ENCODE measurements at places on chromosomes 2 and 18.

GRCh38 chr18:13372531-13372951 lies 154.0 kb downstream of the LDLRAD4 start:
- no peak for DNase-seq

GRCh38 chr2:238104226-238104690 lies 4.1 kb downstream of the ESPNL start:
- DNase-seq = no peak

GRCh38 chr2:29632018-29632417 lies 289.4 kb downstream of the ALK start:
- DNase-seq = no peak

- DNase-seq = no peak
Measured at GRCh38 chr2:181169503-181169902, 189.1 kb downstream of the UBE2E3 start.

DNA sequence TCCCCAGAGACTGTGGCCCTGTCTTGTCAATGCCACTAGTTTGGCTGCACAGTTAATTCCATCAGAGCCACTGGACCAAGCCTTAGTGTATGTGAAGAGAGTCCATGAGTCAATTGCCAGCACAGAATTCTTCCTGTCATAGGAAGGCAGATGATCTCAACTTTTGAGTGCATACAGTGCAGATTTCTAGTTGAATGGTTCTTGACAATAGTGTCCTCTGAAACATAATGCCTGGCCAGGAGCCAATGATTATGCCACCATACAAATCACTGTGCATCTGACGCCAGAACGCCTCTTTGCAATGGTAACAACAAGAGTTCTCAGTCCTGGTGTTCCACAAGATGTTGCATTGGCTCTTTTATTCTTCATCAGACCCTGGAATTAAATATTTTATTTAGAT lies 7.1 kb downstream of the NEUROD1 start:
- DNase-seq = no peak

GRCh38 chr2:183149489-183149888 lies 25.2 kb downstream of the NUP35 start:
- no peak for DNase-seq

DNA sequence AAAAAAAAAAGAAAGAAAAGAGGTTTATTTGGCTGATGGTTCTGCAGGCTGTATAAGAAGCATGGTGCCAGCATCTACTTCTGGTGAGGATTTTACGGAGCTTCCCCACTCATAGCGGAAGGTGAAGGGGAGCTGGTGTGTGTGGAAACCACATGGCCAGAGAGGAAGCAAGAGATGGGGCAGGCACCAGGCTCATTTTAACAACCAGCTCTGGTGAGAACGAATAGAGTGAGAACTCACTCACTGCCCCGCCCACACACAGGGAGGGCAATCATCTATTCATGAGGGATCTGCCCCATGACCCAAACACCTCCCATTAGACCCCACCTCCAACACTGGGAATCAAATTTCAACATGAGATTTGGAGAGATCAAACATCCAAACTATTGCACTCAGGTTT lies 68.5 kb downstream of the MOGAT1 start:
- DNase-seq = no peak

DNA sequence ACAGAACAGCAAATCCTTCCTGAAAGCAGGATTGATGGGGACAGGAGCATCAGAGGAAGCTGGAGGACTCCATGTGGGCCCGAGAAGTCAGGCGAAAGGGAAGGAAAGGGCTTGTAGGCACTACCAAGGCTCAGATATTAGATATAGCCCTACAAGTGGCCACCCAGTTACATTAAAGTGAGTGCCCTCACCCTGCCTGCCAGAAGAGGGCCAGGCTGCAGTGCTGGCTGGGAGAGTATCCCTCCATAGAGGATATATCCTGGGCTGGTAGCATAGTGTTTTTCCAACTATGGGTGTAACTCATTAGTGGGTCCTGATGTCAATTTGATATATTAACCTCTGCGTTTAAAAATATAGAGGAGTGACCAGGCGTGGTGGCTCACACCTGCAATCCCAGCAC lies 285.2 kb downstream of the MYCN start:
- DNase-seq = no peak

DNA sequence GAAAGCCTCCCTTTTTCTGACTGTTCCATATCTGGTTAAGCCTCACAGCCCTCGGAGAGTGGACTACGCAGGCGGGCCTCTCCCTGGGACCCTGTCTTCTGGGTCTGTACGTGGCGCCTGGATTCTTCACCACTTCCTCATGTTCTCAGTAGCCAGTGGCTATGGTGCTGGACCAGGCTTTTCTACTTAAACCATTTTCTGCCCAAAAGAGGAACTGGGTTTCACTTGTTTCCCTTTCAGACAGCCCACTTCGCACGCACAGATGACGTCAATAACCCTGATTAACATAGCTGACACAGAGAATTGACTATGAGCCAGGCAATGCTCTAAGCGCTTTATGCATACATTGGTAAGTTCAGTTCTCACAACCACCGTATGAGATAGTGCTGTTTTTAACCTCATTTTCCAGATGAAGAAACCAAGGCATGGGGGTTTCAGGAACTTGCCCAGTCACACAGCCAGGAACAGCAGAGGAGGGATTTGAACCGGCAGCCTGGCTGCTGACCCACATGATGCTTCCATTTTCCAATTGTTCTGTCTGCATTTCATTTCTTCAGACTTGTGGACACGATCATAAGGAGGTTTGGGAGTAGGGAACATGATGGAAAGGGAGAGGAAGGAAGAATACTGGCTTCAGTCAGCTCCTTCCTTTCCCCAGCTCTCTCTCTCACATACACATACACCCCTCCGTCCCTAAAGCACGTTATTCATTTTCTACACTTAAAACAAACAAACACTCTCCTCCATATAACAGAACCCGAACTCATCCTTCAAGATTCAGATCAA lies 41.7 kb downstream of the MYOM1 start:
- DNase-seq = no peak

DNA sequence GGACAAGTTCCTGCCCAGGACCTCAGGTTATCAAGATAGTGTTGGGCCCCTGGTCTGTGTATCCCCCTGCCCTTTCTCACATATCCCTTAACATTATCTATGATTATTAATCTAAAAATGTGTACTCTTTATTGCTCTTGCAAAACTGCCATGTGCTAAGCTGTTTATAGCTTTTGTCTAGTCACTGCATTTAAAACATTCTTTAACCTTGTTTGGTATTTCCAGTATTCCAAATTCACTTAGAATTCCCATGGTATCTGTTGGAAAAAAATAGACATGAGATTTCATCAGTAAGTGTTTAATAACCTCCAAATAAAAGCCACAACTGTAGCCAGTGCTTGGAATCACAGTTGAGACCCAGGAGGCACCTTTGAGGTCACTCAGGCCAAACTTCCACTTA lies 16.2 kb upstream of the GLS start:
- DNase-seq = no peak

GRCh38 chr2:122643725-122644329 lies 888.4 kb downstream of the TSN start:
- DNase-seq = no peak

DNA sequence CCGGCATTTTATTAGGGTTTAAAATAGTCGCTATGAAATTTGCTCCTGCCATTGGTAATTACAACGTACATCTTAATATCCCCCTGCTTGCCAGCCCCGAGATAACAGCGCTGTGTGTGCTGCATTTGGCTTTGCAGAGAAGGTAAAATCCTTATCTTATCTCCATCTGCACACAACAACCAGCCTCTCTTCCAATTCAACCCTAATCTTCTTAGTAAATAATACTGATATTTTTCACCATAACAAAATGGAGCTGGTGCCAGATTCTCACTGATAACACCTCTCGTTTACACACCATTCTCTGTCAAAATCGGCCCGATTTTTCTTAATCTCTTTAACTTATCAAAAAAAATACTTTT lies 61.4 kb upstream of the SIX3 start:
- DNase-seq = no peak

- DNase-seq = no peak
Measured at GRCh38 chr2:48849770-48850169, 94.2 kb upstream of the LHCGR start.

DNA sequence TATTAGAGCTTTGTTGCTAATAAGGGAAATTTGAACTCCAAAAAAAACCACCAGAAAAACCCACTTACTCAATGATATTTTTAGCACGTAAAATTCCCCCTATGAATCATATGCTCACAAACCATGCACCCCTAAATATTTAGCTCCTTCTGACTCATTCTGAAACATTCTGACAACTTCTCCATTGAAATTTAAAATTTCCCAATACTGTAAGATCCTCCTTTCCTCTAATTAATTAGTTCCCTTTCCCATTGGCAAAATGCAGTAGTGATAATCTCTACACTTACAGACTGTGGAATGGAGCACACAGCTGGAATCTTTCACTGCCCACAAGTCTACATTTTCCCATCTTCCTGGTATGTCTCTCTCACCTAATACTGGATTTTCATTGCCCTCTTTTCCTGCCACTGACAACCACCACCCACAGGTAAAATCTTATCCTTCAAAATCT lies 215.8 kb upstream of the ACVR2A start:
- no peak for DNase-seq

DNA sequence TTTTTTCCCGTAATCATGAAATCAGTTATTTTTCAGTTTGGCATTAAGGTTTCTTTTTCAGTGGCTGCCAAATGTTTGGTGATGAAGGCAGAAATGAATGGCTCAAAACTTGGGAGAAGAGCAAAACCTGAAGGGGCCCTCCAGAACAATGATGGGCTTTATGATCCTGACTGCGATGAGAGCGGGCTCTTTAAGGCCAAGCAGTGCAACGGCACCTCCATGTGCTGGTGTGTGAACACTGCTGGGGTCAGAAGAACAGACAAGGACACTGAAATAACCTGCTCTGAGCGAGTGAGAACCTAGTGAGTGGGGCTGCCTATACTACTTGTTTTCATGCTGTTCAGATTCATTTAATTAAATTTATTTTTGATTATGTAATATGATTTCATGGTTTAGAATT lies 29.2 kb upstream of the MSH2 start:
- DNase-seq = no peak

DNA sequence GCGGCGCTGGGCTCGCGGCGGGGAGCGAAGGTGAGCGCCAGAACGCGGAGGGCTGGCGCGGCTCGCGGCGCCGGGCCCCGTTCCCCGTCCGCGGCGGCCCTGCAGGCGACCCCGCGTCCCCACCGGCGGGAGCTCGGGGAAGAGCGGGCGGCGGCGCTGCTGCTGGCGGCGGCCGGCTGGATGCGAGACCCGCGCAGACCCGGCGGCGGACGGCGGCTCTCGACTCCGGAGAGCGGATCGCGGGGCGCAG lies 213 bp downstream of the DOK6 start:
- DNase-seq = no peak

DNA sequence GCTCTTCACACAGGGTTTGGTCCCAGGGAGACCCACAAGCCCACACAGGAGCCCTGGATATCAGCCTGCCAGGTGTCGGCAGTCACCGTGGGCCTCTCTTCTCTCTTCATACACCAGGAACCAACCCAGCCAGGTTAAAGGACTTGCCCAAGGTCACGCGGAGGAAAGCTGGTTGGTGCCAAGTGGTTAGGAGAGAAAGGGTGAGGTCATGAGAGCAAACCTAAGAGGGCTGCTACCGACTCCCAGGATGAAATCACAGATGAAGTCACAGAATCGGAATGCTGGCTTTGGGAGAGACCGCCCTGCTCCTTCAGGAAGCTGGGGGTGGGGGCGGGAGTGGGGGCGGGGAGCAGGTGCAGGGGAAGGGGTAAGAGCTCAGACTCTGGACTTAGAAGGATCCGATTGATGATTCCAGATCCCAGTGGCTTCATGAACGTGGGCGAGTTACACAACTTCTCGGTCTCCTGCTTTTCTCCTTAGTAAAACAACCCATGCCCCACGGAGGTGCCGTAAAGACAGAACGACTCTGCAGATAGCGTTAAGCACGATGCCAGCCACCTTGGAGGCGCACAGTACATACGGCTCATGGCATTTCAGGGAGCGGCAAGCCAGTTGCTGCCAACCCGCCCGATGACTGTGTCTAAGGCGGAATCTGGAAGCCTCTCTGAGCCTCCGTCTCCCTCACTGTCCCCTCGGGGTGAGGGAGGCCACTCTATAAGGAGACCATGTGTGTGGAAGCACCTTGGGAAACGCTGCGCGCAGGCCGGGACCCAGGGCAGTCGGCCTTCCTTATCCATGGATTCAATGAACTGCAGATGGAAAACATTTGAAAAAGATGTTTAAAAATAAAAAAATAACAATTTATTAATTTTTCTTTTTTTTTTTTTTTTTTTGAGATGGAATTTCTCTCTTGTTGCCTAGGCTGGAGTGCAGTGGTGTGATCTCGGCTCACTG lies 23.0 kb upstream of the TAF1B start:
- no peak for DNase-seq

- no peak for DNase-seq
Measured at GRCh38 chr2:16257322-16258028, 317.1 kb downstream of the MYCN start.

DNA sequence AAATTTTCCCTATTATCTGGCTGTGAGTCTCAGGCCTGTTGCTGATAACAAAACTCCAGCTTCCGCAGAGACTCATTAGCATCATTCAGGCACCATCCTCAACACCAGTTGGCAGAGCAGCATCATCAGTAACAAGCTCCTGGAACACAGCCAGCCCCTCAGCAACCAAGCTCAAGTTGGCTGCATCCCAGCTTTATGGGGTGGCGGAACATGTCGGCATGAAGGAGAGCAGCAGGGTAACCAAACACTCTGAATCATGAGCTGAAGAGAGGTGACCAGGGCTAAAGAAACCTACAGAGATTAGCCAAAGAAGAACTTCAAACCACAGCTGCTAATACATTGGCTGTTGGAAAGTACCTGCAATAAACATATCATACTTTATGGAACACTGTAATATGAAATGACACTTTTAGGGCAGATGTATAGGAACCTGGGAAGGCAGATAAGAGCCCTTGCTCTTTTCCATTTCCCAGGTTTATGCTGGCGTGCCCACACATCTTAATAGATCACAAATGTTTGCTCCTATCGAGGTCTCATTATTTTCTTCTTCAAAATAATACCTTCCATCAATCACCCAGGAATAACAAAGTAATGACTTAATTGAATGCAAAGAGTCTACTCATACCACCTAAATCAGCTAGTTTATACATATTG lies 63.8 kb downstream of the PDE11A start:
- DNase-seq = no peak

- no peak for DNase-seq
Measured at GRCh38 chr18:45449418-45450227, 165.7 kb upstream of the SLC14A2 start.

DNA sequence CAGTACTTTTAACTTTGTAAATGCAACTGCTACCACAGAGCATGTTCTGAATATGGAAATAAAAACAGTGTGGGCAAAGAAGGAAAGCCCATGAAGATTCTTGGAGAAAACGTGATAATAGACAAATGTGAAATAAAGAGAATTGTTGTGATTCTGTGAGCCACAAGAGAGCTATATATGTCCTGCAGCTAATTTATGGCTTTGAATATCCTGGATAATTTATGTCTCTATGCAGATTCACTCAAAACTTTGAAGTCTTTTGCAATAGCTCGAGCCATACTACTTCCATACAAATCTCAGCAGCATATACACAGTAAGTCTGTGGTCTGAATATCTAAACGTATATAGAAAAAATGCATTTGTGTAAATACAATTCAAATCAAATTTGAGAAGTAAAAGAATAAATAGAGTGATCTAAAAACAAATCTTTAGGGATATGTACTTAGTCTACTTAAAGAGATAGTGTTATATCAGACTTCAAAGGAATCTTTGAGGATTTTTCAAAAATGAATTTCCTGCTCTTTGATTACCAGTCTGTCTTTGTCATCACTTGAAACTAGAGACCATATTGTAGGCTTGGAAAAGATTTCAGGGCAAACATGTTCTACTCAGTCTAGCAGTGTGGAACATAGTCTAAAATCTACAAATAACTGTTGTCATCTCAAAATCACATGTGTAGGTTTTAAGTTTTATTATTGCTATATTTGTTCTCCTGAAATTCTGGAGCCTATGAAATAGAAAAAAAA lies 107.1 kb downstream of the CSRNP3 start:
- DNase-seq = no peak

GRCh38 chr18:5998166-5998881 lies 103.0 kb upstream of the TMEM200C start:
- no peak for DNase-seq
